ENCODE measurements at places on chromosomes 16 and 17. TPM values are rescaled to one million over a fixed set of nuclear protein-coding genes. Genes with fewer than 3 reads are reported as not detected.

JMJD6 gene
- total RNA-seq = 36.1 TPM

PITPNM3 gene
- total RNA-seq = 3.1 TPM

HNF1B gene
- not detected for total RNA-seq

AATK gene
- 19.8 TPM for total RNA-seq

KRTAP1-1 gene
- not detected for total RNA-seq

DNA sequence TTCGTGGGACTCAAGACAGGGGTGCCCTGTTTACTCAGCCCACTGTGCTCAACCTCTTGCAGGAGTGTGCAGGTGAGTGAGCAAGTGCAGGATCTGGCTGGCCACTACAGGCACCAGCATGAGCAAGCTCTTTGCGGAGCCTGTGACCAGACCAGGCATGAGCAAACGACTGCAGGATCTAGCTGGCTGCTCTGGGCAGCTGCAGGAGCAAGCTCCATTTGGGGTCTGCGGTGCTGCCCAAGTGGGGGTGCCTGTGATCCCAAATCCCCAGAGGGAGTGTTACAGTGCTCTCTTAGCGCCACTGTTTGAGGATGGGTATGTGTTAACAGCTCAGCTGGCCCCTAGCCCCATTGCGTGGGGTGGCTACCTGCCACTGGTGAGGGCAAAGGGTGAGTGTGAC, 2.4 kb downstream of the USP6 start:
- H3K36me3 ChIP-seq = no peaks in the 10 kb centered on the region
- DNase-seq = no peak
- no peaks in the 10 kb centered on the region for H3K4me1 ChIP-seq
- H3K4me3 ChIP-seq = no peak overlapping the region
- no peak overlapping the region for H3K27ac ChIP-seq

DNA sequence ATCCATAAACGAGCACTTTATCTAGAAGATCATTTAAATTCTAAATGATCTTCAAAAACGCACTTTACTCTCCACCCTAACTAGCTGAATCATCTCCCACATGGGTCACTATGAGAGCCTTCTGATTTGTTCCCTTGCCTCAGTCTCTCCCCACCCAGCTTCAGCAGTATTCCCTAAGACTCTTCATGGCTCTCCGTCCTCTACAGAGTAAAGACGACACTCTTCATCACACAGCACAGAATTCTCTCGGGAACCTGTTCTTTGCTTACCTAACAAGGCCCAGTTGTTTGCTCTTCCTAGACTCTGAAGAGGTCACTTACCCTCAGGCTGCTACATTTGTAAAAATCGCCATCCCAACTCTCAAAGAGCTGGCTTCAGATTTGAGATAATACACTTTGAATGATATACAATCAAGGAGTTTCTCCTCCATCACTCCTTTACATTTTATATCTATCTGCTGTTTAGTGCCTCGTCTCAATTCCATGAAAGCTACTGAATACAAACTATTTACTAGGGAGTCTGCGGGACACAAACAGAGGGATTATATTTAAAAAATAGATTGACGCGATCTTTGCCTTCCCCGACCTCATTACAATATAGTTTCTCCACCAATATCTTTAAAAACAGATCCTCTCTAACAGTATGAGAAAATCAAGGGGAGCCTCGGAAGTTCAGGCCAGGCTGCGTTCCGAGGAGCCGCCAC, 511 bp upstream of the LIG3 start:
- H3K4me3 ChIP-seq = peak overlapping the region; percentile 96
- no peak for DNase-seq
- no peaks in the 10 kb centered on the region for H3K36me3 ChIP-seq
- H3K27ac ChIP-seq = peak overlapping the region; percentile 97
- no peaks in the 10 kb centered on the region for H3K27me3 ChIP-seq

DNA sequence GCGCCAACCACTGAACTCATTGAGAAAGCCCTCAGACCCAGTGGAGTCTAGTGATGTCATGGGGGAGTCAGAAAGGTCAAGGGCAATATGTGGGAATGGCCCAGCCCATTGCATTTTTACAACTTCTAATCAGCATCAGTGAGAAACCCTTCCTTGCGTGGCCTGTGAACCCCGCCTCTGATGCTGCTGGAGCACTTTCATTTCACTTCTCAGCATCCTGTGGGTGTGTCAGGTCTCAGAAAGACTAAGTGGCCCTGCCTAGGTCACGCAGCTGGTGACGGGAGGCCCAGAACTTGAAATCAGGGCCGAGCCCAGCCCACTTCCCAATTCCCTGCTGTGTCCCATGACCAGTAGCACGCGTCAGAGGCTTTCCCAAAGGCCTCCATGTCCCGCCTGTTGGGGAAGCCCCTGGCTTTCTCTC, 6.1 kb downstream of the DNAI2 start:
- no peaks in the 10 kb centered on the region for H3K27me3 ChIP-seq
- H3K27ac ChIP-seq = no peak overlapping the region

- H3K4me3 ChIP-seq = peak overlapping the region; percentile 65
- peaks cover 8% of the 10 kb centered on the region for H3K36me3 ChIP-seq
- DNase-seq = no peak
- H3K4me1 ChIP-seq = peaks cover 25% of the 10 kb centered on the region
- H3K27ac ChIP-seq = no peak overlapping the region
Measured at GRCh38 chr16:1991135-1991551, 1.4 kb downstream of the SYNGR3 start.

DNA sequence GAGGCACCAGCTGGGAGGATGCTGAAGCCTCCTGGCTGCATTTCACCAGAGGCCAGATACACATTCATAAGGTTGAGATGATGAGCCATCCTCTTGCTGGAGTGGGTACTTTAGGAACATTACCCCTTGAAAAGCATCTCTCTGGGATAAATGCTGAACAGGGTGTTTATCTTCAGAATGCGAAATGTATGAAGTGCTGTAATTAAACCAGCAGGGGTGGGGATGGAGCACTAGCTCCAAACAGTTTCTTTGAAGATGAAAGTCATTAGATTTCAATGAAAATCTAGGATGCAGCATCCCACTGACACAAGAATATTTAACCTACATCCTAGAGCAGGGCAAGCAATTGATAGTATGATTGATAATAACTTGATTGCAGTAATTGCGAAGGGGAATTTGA, 158.1 kb downstream of the CYLD start:
- no peaks in the 10 kb centered on the region for H3K27me3 ChIP-seq
- H3K36me3 ChIP-seq = no peaks in the 10 kb centered on the region
- no peak overlapping the region for H3K4me3 ChIP-seq

DNA sequence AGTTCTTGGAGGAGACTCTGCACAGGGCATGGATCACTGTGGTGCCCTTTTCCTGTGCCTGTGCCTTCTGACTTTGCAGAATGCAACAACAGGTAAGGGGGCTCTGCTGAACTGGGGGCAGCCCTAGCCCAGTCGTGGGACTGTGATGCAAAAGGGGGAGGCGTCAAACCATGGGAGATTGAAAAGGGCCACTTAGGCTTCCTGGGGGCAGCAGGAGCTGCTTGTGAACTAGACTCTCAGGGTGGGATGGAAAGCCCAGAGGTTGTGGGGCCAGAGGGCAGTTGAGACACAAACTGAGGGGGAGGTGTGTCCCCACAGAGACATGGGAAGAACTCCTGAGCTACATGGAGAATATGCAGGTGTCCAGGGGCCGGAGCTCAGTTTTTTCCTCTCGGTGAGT, 19.6 kb downstream of the ADGRG5 start:
- no peaks in the 10 kb centered on the region for H3K27me3 ChIP-seq
- H3K36me3 ChIP-seq = no peaks in the 10 kb centered on the region
- H3K4me3 ChIP-seq = no peak overlapping the region
- no peak overlapping the region for H3K27ac ChIP-seq
- DNase-seq = no peak

GRCh38 chr16:85370881-85371651, 242.1 kb upstream of the GSE1 start:
- peak overlapping the region; percentile 74 for H3K27ac ChIP-seq
- H3K4me3 ChIP-seq = peak overlapping the region; percentile 61
- no peaks in the 10 kb centered on the region for H3K27me3 ChIP-seq
- H3K4me1 ChIP-seq = peaks cover 69% of the 10 kb centered on the region
- peak; percentile 35 for DNase-seq

DNA sequence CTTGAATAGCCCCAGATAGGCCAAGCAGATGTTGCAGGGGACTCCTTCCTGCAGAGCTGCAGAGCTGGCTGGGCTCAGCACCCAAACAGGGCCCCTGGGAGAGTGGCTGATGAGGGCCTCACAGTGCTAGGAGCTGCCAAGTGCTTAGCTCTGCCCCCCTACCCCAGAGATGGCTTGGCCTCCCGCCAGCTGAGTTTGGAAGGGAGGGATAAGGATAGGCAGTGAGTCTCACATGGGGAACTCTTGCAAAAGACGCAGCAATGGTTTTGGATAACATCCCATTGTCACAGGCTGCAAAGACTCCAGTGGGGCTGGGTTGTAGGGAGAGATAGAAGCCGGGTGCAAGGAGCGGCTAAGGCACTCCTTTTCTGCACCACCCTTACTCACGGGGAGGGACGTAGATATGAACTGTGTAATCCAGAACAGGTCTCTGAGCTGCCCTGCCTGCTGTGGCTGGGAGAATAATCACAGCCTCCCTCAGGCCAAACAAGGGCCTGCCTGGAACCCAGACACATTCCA, 52.9 kb upstream of the MAF start:
- no peaks in the 10 kb centered on the region for H3K27me3 ChIP-seq
- H3K4me1 ChIP-seq = peaks cover 8% of the 10 kb centered on the region

GRCh38 chr16:14307527-14308367, 236.6 kb downstream of the MRTFB start:
- H3K4me1 ChIP-seq = peaks cover 16% of the 10 kb centered on the region
- H3K27ac ChIP-seq = peak overlapping the region; percentile 36
- H3K36me3 ChIP-seq = no peaks in the 10 kb centered on the region
- no peaks in the 10 kb centered on the region for H3K27me3 ChIP-seq
- DNase-seq = no peak

GRCh38 chr17:34118564-34118963, 136.5 kb upstream of the CCL2 start:
- no peaks in the 10 kb centered on the region for H3K27me3 ChIP-seq
- H3K27ac ChIP-seq = no peak overlapping the region
- DNase-seq = no peak
- H3K4me1 ChIP-seq = no peaks in the 10 kb centered on the region
- no peak overlapping the region for H3K4me3 ChIP-seq

- H3K27ac ChIP-seq = no peak overlapping the region
- peaks cover 65% of the 10 kb centered on the region for H3K4me1 ChIP-seq
- DNase-seq = no peak
- H3K27me3 ChIP-seq = no peaks in the 10 kb centered on the region
- no peak overlapping the region for H3K4me3 ChIP-seq
- no peaks in the 10 kb centered on the region for H3K36me3 ChIP-seq
Measured at GRCh38 chr16:979147-979546, 2.4 kb upstream of the SOX8 start.

Measured in thoracic aorta (tissue), 2 donors.